Activated gamma-delta T cell treated with Interleukin-2 at 50 U/mL for 16 hours (primary cell): ENCODE measurements at places on chromosomes 2 and 18.

- DNase-seq, result no peak
Measured at GRCh38 chr2:74658516-74658915, 4.5 kb downstream of the SEMA4F start.

DNA sequence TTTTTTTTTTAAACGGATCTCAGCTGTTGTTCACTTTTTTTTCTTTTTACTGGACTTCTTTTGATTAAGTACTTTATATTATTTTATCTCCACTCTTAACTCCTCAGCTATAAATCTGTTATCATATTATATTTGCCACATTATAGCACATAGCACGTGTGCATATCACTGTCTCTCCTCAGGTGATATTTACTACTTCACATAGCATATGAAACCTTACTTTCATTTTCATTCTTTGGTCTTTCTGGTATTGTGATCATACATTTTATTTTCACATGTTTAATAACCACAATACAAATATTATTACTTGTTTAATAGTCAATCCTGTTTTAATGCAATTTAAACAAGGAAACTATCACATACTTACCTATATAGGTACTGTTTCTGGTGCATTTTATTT lies 993.1 kb upstream of the TMEFF2 start:
- DNase-seq, result no peak

DNA sequence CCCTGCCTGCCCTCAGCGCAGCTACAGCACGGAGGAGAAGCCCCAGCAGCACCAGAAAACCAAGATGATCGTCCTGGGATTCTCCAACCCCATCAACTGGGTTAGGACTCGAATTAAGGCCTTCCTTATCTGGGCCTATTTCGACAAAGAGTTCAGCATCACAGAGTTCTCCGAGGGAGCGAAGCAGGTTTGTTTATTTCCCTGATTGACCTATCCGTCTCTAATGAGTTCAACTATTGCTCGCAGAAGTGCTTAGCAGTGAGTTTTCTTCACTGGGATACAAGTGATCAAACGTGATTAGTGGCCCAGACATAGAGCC lies 639 bp downstream of the MAIP1 start:
- DNase-seq, result no peak

GRCh38 chr2:58006952-58007284 lies 39.7 kb upstream of the VRK2 start:
- no peak for DNase-seq

GRCh38 chr2:37976411-37976810 lies 51.3 kb downstream of the RMDN2 start:
- no peak for DNase-seq

- no peak for DNase-seq
Measured at GRCh38 chr18:38369772-38370690, 804.4 kb upstream of the CELF4 start.

DNA sequence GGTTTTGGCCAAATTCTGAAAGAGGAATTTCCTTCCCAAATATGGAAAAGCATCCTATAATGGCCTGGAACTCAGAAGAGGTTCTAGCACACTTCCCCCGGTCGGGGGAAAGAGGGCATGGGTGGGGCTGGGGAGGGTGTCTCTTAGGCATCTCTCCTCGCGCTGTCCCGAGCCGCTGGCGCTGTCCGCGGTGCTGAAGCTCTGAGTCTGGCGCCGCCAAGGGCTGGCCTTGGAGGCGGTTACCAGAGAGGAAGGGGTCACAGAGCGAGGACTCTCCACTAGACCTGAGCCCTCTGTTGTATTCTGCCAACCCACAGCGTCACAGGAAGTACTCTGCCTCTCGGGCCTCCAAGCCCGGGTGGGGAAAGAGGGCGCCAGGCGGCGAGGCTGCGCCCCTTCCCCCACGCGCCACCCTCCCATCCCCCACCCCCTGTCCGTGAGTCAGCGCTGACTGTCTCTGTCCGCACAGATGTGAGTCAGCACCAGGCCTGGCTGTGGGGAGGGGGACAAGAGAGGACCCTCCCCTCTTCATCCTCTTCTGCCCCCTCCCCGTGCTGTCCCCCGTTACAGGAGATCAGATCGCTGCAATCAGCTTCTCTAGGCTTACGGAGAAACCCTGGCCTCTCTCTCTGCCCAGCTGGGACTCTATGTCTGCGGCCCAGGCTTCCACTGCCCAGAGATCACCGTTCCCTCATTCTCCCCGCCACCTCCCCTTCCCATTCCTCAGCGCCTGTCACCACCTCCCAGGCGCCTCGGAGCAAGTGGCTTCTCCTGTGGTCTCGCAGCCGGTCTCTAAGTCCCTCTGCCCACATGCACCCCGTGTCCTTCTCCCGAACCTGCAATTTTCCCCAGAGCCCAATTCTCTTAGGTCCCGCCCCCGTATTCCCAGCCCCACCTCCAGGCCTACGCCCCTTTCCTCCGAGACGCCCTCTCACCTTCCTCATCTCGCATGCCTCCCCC lies 779 bp downstream of the PTPRN start:
- peak; percentile 64 for DNase-seq

DNA sequence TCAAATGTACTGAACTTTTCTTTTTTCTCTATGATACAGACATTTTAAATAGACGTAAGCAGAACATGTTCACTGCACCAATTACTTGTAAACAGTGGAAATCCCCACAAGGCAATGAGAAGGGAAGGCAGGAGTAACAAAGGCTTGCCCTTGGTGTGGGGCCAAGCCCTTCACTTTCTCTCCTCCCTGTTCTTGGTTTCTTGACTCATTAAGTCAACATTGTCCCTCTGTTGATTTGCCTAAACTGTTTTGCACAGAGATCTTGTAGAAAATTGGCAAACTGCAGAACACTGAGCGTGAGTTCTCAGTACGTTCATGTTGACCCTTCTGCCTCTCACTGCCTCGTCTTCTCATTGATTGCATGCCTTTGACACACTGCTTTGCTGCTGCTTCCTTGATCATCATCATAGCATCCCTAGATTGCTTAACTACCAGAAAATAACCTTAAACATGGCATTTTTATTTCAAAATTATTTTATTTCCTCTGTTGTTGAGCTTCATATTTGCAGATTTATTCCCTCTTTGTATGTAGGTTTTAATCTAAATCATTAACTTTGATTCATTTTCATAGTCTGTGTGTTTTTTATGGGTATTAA lies 257.7 kb downstream of the PTGR3 start:
- DNase-seq, result no peak

- no peak for DNase-seq
Measured at GRCh38 chr2:231449503-231450054, 14.7 kb downstream of the NCL start.

- no peak for DNase-seq
Measured at GRCh38 chr2:237109421-237109934, 23.8 kb downstream of the COPS8 start.

DNA sequence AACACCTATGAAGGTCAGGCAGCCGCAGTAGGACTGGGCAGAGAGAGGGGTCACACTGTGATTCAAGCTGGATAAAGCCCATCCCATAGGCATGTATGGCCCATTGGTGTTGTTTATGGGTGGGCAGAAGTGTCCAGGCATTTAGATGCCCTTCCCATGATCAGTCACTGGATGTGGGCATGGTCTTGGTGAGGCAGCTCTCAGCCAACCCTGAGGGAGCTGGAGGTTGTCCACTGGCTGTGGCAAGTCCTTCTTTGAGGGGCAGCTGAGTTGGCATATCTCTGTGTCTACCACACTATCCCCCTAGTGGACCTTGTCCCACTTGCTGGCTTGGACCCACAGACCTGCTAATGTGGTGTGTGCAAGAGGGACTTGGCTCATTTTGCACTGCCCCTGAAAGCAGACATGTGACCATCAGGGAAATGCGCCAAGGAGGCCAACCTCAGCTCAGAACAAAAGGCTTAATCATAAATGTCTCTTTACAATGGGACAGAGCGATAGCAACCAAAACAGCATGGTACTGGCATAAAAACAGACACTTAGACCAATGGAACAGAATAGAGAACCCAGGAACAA lies 82.0 kb downstream of the TMEM17 start:
- no peak for DNase-seq

- DNase-seq, result no peak
Measured at GRCh38 chr18:12470382-12471075, 62.8 kb downstream of the PRELID3A start.

- DNase-seq, result no peak
Measured at GRCh38 chr2:149587950-149588487, 444 bp upstream of the MMADHC start.

DNA sequence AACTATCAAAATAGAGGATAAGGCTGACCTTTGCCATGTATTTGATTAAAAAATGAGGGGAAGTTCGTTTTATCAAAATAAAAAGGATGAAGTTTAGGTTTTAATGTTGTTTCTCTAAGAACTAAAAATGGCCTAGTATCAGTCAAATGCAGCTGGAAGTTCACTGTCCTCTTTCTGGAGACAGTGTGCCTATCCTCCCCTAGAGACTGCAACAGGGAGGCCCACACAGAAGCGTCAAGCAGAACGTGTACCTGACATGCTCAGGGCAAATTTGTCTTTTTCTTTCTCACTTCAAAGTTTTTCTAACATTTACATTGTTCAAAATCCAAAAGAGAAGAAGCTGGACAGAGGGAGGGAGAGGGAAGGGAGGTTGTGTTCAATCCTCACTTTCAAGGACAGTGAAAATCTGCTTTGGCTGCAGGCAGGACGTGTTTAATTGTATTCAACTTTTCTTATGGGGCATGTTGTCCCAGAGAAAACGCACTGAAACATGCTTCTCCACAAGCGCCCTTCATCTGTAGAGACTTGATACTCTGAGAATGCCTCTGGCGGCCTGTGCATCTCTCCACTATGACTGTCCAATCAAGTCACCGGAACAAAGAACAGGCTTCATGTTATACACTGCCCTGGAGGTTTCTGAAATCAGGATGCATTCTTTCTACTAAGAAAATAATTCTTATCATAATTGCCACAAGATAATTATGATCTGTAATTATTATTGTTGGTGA lies 65.1 kb downstream of the FAM210A start:
- DNase-seq, result no peak

- DNase-seq, result no peak
Measured at GRCh38 chr18:42242758-42243157, 287.7 kb downstream of the PIK3C3 start.

GRCh38 chr18:11293794-11294193 lies 144.4 kb upstream of the PIEZO2 start:
- no peak for DNase-seq
